ENCODE measurements at places on chromosomes 5 and 9. TPM values are rescaled to one million over a fixed set of nuclear protein-coding genes. Genes with fewer than 3 reads are reported as not detected.

DNA sequence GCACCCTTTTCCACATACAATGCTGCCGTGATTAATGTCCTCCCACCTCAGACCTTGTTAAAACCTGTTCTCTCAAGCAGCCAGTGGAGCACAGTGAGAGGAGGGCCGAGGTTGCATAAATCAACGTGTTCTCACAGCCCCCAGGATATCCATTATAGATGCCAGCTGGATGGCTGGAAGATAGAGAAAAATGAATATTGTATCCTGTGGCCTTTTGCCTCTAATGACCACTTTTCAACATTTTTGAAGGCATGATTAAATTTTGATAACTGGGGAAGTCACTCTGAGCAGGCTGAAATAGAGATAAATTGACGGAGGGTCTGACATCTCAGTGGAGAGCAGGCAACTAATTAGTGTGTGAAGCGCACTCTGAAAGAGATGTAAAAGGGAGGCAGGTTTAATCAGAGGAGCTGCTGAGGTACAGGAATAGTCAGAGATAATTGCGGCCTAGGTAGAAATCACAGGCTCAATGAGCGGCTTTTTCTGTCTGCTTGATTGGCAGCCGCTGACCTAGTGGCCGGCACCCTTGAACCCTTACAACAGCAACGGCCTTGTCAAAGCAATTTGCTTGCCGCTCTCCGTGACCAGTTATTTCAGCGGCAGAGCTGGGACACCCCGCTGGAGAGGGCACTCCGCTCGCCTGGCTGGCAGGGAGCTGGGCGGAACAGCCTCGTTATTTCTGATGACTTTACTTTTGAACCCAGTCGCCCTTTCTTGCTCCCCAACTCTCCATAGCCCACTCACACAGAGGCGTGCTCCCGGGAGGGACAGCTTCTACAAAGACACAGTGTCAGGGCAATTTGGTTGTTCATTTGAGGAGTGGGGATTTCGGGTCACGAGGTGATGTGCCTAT, 560.7 kb downstream of the PSAT1 start:
- no peak for DNase-seq

GRCh38 chr9:124469011-124469832, 19.0 kb downstream of the ADGRD2 start:
- no peak for DNase-seq

The GABRA6 gene
- total RNA-seq: not detected

The TAF1L gene
- not detected for total RNA-seq

The CARD9 gene
- 1.9 TPM for total RNA-seq

The ASPN gene
- total RNA-seq: not detected

DNA sequence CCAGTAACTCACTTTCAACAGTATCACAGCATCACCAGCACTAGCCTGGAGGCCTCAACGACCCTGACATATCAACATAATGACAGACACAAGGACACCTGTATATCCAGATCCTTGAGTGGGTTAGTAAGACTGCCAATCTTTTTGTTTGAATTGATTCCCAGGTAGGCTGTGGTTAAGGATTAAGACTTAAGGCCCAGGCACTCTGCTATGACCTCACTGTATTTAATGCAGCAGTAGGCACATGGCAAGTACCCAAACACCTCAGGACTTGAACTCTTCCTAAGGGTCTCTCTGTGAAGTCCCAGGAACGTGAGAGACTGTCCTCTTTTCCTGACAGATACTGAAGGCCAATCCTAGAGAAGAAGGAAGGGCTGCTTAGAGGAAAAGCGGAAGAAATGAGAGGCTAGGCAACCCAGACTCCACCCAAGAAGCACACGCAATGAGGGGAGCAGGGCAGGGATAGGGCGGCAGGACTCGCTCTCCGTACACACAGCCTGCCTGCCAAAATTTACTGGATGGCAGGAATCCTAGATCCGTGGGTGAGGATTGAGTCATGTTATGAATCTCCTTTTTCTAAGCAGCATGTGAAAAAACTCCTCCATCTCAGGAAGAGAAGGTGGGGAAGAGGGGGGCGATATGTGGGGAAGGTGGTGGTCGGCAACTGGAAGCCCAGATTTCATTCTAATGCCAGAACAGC, 93.4 kb downstream of the SIL1 start:
- no peak for DNase-seq

GRCh38 chr9:88005240-88005639, 30.9 kb upstream of the CDK20 start:
- no peak for DNase-seq

The FUT7 gene
- 10.6 TPM for total RNA-seq

DNA sequence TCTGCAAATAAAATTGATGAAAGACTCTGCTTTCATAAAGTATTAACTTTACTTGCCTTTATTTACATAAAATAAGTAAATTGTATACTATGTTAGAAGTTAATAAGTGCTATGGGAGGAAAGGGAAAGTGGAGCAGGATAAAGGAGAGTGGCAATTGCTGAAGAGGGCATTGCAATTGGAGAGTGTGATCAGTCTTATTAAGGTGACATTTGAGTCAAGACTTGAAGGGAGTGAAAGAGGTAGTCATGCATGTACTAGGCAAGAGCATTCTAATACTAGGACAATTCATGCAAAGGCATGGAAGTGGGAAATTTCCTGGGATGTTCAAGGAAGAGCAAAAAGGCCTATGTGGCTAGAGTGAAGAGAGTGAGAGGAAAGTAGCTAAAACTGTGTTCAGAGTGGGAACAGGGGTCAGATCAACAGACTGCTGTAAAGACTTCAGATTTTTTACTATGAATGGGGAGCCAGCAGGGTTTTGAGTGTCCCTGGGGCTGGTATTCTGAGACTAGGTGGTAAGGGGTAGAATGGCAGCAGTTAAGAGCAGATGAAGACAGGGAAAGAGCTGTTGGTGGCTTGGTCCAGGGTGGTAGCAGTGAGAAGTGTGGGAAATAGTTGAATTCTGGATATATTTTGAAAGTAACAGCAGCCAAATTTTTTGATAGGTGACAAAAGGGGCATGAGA, 182.3 kb upstream of the RIOK2 start:
- DNase-seq: no peak

GRCh38 chr5:132506094-132506692, 15.6 kb upstream of the IRF1 start:
- DNase-seq: no peak

GRCh38 chr5:157024208-157024959, 34.5 kb downstream of the HAVCR1 start:
- DNase-seq: no peak

DNA sequence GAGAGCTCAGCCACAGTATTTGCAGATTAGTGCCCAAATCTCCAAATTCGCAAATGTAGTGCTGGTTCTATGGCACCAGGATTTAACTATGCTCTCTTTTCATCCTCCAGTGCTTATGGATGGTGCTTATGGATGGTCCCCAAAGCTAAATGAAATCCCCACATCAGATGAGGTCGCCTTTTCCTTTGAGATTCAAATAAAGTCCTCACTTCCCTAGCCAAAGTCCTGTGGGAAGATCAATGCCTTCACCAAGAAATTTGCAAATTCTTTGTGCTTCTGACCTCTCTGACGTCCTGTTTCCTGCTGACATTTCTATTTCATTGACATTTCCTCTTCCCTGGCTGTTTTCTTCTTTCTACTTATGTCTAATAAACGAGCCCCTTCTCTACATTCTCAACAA, 1077.0 kb upstream of the C9orf72 start:
- no peak for DNase-seq

- DNase-seq: no peak
Observed at GRCh38 chr5:142792012-142792864, 22.1 kb downstream of the ARHGAP26 start.

The CCNO gene
- not detected for total RNA-seq

DNA sequence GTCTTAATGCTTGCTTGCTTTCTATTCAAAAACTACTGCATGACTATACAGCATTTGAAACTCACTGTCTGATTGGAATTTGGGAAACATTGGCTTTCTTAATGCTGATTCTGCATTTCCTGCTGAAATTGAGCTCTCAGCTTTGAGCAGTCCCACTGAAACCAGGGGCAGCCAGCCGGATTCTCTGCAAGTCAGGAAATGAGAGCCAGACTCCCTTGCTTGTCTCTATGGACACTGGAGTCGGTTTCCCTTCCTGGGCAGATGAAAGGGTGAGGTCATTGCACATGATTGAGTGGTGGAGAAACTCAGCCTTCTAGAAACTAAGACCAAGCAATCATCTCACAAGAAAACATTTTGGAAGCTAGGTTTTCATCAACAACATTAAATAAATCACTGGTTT, 119.7 kb upstream of the SPATA31C2 start:
- DNase-seq: no peak

The HEMGN gene
- total RNA-seq: 9.0 TPM

GRCh38 chr9:75483636-75484035, 395.3 kb downstream of the OSTF1 start:
- DNase-seq: no peak

The GCNT4 gene
- total RNA-seq: 5.3 TPM

The BARHL1 gene
- not detected for total RNA-seq

GRCh38 chr5:10199692-10200091, 50.0 kb downstream of the ATPSCKMT start:
- no peak for DNase-seq

- DNase-seq: no peak
Observed at GRCh38 chr9:132794730-132795380, 83.2 kb downstream of the AK8 start.

- no peak for DNase-seq
Observed at GRCh38 chr5:151023047-151023615, 2.7 kb downstream of the GPX3 start.

DNA sequence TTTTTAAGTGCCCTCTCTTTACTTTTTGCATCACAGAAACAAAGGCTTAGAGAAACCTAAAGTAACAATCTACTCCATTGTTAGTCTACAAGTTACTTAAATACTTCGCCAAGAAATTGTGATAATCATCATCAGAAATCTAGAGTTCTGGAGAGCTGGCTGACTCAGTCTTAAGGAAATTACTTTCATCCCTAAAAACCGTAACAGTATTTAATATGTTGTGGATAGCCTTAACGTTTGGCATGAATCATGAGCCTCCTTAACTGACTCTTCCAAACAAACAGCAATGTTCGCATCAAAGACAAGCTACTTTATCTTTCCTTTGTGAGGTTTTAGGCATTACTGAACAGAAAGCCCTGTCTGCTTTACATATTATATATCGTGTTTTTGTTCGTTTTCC, 128.7 kb downstream of the NIPBL start:
- no peak for DNase-seq

DNA sequence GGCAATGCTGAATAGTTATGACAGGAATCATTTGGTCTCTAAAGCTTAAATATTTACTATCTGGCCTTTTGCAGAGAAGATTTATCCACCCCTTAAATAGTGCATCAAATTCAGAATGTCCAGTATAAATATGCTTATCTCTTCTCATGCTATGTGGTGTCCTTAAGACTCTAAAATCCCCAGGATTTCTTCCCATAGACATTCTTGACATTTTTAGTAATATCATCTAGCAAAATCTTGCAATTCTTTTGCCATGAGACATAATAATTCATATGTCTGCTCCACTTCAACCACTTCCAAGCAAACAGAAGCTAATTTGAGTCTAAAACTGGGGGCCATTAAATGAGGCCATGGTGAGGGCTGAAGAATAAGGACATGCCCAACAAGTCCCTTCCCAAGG, 1923.4 kb upstream of the CDH9 start:
- DNase-seq: no peak

DNA sequence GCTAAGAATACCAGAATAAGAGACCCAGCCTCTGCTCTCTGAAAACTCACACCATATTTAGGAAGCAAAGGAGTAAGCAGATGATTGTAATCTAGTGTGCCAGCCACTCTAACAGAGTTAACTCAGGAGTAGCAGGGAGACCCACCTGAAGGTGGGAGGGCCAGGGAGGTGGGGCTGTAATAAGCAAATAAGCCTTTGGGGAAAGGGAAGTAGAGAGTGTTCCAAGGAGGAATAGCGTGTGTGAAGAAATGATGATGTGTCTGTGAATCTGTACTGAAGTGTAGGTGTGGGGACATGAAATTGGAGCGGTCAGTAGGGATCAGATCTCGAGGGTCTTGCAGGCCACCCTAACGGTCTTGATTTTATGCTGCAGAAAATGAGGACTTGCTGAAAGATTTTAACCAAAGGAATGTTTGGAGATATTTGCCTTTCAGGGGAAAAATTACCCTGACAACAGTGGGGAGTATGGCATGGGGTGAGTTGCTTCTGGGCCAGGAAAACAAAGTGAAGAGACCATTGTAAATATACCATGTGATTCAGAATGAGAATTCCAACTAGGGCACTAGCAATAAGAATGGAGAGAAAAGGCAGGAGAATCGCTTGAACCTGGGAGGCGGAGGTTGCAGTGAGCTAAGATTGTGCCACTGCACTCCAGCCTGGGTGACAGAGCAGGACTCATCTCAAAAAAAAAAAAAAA, 44.1 kb upstream of the FSD1L start:
- DNase-seq: no peak

- DNase-seq: no peak
Observed at GRCh38 chr9:134062461-134063087, 5.3 kb downstream of the BRD3 start.

GRCh38 chr9:130348881-130349280, 83.3 kb downstream of the HMCN2 start:
- no peak for DNase-seq

GRCh38 chr5:165559645-165560044, 2054.2 kb downstream of the MAT2B start:
- no peak for DNase-seq

DNA sequence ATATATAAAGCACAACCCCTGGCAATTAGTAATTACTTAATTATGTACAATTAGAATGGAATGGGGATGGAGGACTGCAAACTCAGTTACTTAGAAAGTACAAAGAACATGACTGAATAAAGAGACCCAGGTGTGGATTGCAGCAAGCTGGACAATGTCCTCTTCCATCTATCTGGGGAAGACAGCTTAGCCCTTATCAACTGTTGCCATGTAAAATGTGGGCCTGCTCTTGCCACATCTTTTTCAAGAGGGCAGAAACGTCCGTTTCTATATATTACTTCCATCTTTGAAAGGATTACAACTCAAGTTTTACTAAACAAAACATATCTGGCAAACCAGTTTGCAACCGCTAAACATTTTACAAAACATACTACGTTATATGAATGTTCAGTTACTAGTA, 26.2 kb downstream of the GOLPH3 start:
- DNase-seq: no peak

The TAF11L10 gene
- not detected for total RNA-seq

Measured in T-helper 17 cell (primary cell).